ENCODE measurements at places on chromosomes 12 and 14. TPM values are rescaled to one million over a fixed set of nuclear protein-coding genes. Genes with fewer than 3 reads are reported as not detected.

TDRD9 gene
- not detected for total RNA-seq

PCNX4 gene
- total RNA-seq, result 27.7 TPM

C14orf132 gene
- total RNA-seq, result 2.8 TPM

FAM186B gene
- 0.39 TPM for total RNA-seq

NPC2 gene
- total RNA-seq, result 32.7 TPM

CPNE6 gene
- total RNA-seq, result not detected

All from T-helper 17 cell (primary cell).